Prostate gland (tissue), 2 donors: ENCODE measurements at places on chromosomes 1 and 21. TPM values are rescaled to one million over a fixed set of nuclear protein-coding genes. Genes with fewer than 3 reads are reported as not detected.

DNA sequence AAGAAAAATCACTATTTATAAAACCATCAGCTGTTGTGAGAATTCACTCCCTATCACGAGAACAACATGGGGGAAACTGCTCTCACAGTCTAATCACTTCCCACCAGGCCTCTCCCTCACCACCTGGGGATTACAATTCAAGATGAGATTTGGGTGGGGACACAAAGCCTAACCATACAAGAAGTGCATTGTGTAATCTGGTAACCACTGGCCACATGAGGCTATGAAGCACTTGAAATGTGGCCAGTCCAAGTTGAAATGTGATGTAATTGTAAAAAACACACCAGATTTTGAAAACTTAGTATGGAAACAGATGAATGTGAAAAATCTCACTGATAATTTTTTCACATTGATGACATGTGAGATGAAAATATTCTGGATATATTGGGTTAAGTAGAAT, 293.8 kb downstream of the TTLL7 start:
- H3K4me1 ChIP-seq, result no peaks in the 10 kb centered on the region
- no peak for DNase-seq

GRCh38 chr1:212752252-212752933, 39.2 kb downstream of the NSL1 start:
- no peak overlapping the region for H3K27ac ChIP-seq
- no peaks in the 10 kb centered on the region for H3K36me3 ChIP-seq
- no peak overlapping the region for H3K4me3 ChIP-seq
- H3K4me1 ChIP-seq, result no peaks in the 10 kb centered on the region

DNA sequence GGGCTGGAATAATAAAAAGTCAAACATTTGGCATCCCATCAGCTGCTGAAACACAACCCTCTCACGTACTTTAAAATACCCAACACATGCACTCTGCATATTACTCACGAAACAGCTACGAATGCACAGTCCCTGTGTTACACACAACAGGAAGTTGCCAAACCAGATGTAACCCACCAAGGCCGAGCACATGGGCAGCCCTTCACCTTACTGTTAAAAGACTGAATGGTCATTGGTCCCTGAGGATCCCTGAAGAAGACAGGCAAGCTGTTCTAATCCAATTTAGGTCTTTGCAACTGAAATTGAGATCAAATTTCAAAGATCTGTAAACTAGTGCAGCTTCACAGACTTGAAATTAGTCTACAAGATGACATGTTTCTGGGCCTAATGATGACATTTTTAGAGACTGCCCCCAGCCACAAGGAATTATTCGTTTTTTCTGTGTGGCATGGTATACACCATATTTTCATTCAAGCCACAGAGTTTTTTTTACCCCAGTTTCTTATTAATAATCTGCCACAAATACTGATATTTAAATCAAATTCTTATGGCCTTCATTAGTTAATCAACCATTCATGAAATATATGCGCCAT, 25.6 kb upstream of the IER5 start:
- no peaks in the 10 kb centered on the region for H3K4me1 ChIP-seq
- H3K4me3 ChIP-seq, result no peak overlapping the region
- no peak overlapping the region for H3K27ac ChIP-seq

GRCh38 chr1:40980453-40981121, 1.1 kb downstream of the CTPS1 start:
- H3K36me3 ChIP-seq, result no peaks in the 10 kb centered on the region
- no peaks in the 10 kb centered on the region for H3K4me1 ChIP-seq
- H3K4me3 ChIP-seq, result peak overlapping the region; percentile 34
- peak overlapping the region; percentile 90 for H3K27ac ChIP-seq
- no peak for DNase-seq

GRCh38 chr1:107414550-107414949, 273.7 kb downstream of the NTNG1 start:
- no peaks in the 10 kb centered on the region for H3K36me3 ChIP-seq
- H3K4me3 ChIP-seq, result no peak overlapping the region
- no peaks in the 10 kb centered on the region for H3K27me3 ChIP-seq

DNA sequence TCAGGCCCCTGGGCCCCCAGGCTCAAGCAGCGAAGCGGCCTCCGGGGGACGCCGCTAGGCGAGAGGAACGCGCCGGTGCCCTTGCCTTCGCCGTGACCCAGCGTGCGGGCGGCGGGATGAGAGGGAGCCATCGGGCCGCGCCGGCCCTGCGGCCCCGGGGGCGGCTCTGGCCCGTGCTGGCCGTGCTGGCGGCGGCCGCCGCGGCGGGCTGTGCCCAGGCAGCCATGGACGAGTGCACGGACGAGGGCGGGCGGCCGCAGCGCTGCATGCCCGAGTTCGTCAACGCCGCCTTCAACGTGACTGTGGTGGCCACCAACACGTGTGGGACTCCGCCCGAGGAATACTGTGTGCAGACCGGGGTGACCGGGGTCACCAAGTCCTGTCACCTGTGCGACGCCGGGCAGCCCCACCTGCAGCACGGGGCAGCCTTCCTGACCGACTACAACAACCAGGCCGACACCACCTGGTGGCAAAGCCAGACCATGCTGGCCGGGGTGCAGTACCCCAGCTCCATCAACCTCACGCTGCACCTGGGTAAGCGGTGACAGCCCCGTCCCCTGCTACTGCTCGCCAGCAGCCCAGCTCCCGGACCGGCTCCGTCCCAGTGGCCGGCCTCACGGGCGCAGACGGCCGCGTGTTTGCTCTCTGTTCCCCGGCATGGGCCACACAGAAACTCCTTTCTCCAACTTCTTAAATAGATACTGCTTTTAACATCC, 539 bp downstream of the LAMC1 start:
- peak; percentile 86 for DNase-seq
- H3K27me3 ChIP-seq, result no peaks in the 10 kb centered on the region
- H3K36me3 ChIP-seq, result no peaks in the 10 kb centered on the region
- peak overlapping the region; percentile 100 for H3K27ac ChIP-seq
- peak overlapping the region; percentile 84 for H3K4me3 ChIP-seq

- H3K27me3 ChIP-seq, result no peaks in the 10 kb centered on the region
- peak within 1 kb of the TSS; percentile 73 for H3K27ac ChIP-seq
- H3K36me3 ChIP-seq, result no peaks in the 10 kb centered on the region
- peak; percentile 33 for DNase-seq
- H3K4me1 ChIP-seq, result peaks cover 3% of the 10 kb centered on the region
- no peak within 1 kb of the TSS for H3K4me3 ChIP-seq
These were observed at the start of gene SLC2A5 for GRCh38 chr1:9069326-9070100. TSS of gene SLC2A5 (minus strand) at chr1:9069635. CDS start at chr1:9069536, 99 bp downstream.

DNA sequence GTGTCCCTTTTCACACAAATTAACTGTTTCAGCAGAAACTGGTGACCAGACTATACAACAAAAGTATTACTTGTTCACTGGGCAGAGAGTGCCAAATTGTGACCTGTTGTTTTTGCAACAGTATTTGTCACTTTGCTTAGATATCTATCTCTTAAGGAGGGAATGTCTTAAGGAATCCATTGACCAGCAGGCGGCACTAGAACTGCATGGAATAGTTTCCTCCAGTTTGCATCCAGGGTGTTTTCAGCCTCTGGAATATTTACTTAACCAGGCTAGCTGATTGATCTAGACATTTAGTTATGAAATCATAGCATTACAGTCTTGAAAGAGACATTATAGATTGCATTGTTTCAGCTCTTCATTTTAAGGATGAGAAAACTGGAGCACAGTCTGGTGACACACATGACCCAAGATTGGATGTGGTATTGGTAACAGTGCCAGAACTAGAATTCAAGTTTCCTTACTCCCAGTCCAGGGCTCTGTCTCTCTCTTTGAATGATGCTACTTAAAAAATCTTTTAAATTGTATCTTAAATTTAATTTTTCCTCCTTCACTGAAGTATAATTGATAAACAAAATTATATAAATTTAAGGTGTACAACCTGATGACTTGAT, 16.9 kb downstream of the RPTN start:
- no peak overlapping the region for H3K27ac ChIP-seq
- H3K4me1 ChIP-seq, result no peaks in the 10 kb centered on the region
- no peak overlapping the region for H3K4me3 ChIP-seq

GRCh38 chr1:18348354-18348753, 132.4 kb upstream of the KLHDC7A start:
- DNase-seq, result no peak
- H3K4me1 ChIP-seq, result no peaks in the 10 kb centered on the region
- H3K4me3 ChIP-seq, result no peak overlapping the region

S100A7A gene
- not detected for total RNA-seq

TTC22 gene
- total RNA-seq, result 18.0 TPM

COL6A2 gene
- total RNA-seq, result 474 TPM
